NCI-H510A (cell line): ENCODE measurements at places on chromosomes 16 and 17.
A peak's percentile ranks its signal among the peaks of the same experiment; 100 is the strongest.

DNA sequence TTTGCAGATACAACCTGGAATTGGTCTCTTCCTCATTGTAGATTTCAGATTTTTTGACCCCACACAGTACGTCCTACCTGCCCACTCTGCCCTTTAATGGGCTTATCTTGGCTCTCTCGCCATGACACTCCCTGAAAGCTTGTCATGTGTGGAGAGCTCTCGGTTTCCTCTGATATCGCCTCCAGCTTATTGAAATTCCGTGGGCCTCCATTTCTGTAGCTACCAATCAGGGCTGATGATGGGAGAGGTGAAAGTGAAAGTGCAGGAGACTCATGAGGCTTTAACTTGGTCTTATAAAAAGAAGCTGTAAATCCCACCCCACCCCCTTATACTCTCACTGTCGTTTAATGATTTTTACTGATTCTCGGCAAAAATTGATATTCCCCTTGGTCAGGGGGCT, 17.7 kb downstream of the HOXB1 start:
- DNase-seq = no peak

- DNase-seq = no peak
Measured at GRCh38 chr16:7090628-7091115, 242.0 kb upstream of the RBFOX1 start.

GRCh38 chr17:65254166-65254565, 117.0 kb downstream of the RGS9 start:
- DNase-seq = no peak

DNA sequence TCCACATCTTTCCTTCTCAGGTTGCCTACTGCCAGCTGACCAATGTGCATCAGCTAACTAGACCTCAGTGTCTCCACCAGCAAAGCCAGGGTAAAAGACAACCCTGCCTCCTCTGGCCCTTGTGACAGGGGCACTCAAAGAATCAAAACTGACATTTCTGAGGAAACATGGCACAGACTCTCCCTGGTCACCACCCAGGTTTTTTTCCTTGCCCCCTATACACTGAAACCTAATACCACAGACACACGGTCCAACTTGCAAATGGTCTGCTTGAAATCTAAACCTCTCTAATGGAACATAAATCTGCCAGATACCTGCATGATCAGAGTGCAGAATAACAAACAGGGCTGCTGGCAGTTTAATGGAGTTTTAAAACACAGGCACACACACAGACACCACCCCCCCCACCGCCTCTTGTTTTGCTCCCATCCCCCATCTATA, 19.5 kb upstream of the CORO6 start:
- peak; percentile 35 for DNase-seq

DNA sequence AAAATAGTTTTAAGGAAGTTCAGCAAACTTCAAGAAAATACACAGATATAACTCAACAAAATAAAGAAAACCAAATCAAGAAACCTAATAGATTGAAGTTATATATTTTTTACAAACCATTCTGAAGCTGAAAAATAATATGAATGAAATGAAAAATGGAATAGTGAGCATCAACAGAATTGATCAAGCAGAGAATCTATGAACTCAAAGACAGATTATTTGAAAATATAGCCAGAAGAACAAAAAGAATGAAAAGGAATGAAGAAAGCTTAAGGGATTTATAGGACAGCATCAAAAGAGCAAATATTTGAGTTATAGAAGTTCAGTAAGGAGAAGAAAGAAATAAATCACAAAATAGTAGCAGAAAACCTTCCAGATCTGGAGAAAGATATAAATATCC, 37.8 kb downstream of the CDR2 start:
- DNase-seq = no peak

GRCh38 chr17:17484451-17484899, 7.7 kb downstream of the MED9 start:
- DNase-seq = no peak

GRCh38 chr17:2043785-2044184, 2.0 kb downstream of the OVCA2 start:
- DNase-seq = no peak

DNA sequence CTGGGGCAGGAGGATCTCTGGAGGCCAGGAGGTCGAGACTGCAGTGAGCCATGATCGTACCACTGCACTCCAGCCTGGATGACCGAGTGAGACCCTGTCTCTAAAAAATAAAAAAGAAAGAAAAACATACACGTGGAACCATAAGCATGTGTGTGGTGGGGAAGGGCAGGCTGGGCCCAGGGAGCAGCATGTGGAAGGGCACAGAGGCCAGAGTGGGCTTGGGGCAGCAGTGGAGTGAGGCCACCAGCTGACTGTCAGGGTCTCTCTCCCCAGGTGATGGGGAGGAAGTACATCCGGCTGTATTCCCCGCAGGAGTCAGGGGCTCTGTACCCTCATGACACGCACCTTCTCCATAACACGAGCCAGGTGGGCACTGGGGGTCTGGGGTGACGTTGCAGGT, 16.8 kb downstream of the KDM8 start:
- DNase-seq = no peak

DNA sequence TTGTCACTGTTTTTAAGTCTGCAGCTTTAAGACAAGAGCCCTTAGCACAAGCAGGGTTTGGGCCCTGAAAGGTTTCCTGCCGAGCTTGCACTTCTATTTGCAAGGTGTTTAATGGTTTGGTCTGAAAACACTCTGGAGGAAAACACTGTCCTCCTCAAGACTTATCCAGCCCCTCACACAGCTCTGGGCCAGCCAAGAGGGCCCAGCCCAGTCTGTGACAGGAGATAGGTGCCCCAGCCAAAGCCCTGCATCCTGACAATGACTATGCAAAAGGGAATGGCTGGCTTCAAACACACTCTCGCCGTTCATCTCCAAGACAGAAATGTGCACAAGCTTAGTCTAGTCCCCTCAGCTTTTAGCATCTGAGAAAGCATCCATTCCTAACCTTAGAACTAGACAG, 26.9 kb downstream of the MPG start:
- DNase-seq = no peak

GRCh38 chr16:2029350-2029749, 2.6 kb downstream of the NHERF2 start:
- DNase-seq = no peak

DNA sequence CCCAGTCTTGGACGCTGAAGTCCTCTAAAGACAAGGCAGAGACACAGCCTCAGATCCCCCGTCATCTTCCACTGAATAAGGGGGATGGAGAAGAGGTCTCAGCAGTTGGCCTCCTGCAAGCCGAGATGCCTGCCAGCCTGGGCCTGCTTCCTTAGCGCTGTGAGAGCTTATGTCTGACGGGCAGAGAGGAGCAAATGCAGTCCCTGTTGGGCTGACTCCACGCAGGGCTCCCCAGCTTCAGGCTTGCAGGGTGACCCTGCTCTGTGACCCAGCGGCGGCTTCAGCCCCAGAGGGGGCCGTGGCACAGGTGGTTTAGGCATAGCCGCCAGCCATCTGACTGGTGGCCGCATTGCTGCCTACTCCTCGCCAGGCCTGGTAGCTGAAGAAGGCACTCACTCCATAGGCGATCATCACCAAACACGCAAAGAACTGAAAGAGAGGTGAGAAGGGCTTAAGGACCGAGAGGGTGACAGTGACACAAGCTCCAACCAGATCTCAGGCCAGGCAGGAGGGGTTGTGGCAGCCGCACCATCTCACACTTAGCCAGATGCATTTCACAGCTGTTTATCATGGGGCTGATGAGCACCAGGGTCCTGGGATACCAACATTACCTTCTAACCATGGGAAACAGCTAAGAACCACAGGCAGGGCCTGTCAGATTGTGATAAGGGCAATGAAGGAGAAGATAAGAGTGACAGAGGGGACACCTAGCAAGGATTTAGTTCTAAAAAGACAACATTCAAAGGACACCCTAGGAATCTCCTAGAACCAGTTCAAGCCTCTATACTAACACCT, 11.7 kb downstream of the ARL2BP start:
- no peak for DNase-seq

DNA sequence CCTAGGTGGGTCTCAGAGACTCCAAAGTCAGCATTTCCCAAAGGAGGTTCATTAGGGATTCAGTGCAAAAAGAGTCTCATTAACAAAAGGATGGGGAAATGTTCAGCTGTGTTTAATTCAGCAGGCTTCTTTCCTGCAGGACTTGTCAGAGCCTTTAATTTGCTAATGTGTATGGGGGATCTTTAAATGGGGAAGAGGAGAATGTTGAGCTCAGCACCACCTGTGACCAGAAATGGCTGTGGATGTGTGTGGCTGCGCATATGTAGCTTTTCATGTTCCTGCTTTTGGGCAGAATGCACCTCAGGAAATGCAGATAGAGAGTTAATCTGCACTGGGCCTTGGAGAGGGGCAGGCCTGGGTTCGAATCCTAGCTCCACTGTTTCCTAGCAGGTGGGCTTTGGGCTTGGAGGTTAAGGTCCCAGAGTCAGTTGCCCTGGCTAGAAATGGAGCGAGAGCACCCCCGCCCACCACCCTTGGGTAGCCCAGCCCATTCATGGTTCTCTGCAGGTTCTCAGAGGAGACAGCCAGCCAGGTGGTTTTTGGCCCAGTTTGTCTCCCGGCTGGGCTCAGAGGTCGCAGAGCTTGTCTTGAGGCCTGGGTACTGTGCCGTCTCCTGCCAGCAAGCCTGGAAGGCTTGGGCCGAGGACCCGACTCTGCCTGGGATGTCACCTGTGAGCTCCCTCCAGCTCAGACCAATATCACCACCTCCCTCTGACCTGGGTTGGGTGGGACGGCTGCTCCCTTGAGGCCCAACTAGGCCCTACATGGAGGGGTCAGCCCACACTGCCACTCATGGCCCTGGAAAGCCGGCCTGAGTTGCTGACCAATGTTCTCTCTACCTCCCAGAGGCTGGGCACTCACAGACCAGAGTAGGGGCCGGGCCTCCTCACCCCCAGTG, 9.3 kb downstream of the ADCY7 start:
- DNase-seq = no peak

DNA sequence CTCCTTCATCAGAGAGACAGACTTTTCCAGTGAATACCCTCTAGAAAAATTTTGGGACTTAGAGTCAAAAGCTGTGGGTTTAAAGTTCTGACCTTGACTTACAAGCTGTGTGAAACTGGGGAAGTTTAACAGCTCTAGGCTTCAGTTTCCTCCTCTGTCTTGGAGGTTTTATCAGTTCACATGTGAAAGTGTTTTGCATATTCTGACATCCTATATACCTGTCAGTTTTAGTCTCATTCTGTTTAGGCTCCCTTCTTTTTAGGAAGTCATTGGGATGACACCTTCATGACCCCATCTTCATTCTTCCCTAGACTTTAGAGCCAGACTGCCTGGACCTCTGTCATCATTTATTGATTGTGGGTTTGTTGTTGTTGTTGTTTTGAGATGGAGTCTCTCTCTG, 44.4 kb downstream of the YPEL2 start:
- no peak for DNase-seq

DNA sequence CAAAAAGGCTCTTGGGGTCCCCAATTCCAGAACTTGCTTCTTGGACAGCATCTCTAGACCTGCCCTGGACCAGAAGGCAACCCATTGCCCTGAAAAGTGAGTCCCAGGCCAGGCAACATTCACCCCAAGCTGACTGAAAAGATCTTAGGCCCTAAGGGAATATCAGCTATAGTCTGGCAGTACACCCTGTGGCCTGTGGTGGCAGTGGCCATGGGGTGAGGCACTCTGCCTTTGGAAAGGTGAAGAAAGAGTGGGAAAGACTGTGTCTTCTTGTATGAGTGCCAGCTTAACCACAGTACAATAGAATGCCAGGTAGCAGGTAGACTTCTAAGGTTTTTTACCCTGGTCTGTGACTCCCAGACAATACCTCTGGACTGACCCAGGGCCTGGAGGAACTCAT, 564.5 kb downstream of the CDH8 start:
- no peak for DNase-seq

DNA sequence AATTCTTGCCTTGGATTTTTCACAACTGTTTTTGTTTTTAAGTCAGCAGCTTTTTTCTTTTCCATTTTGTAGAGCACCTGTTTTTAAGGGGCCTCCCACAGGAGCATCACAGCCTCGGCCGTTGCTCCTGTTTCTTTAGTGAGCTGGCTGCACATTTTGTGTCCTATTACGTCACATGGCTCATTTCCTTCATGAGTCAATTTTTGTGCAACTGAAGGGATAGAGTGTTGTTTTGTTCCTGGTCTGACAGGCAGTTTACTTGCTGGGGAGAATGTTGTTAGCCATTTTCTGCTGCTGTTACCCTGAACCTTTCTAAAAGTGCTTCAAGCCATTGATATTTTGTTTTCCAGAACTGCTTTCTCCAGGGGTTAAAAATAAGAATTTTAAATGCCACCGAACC, 45.0 kb upstream of the CRISPLD2 start:
- no peak for DNase-seq

- DNase-seq = no peak
Measured at GRCh38 chr17:71828182-71828596, 292.6 kb upstream of the SOX9 start.

DNA sequence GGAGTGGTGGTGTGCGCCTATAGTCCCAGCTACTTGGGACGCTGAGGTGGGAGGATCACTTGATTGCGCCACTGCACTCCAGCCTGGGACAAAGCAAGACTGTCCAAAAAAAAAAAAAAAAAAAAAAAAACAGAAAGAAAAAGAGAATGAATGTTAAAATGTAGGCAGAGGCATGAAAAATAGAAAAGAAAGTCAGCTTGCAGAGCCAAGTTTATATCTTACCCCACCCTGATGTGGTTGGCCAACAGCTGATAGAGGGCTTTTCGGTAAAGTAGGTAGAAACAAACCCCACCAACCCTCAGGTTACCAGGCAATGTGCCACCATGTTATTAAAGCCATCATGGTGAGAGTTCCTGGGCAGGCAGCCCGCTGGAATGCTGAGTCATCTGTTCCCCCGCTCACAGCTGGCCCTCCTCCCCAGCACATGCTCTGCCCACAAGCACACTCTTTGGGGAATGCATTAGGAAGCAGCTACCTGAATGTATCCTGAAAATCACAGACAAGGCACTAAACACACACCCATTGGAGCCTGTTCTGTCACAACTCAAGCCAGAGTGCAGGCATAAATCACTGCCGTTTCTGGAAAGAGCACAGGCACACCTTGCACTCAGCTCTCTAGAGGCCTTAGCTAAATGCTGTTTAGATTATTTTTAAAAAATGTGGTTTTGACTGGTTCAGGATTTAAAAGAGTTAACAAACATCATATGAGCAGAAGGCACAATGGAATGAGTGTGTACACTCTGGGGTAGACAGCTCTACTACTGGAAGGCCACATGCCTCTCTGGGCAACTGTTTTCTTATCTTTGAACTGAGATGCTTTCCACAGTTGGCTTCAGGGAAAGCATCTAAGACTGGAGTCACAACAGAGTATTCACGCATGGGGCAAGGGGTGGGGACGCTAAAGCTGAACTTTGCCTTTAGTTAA, 128.5 kb downstream of the PARN start:
- DNase-seq = peak; percentile 30

- DNase-seq = no peak
Measured at GRCh38 chr17:9363440-9364350, 211.9 kb downstream of the STX8 start.

DNA sequence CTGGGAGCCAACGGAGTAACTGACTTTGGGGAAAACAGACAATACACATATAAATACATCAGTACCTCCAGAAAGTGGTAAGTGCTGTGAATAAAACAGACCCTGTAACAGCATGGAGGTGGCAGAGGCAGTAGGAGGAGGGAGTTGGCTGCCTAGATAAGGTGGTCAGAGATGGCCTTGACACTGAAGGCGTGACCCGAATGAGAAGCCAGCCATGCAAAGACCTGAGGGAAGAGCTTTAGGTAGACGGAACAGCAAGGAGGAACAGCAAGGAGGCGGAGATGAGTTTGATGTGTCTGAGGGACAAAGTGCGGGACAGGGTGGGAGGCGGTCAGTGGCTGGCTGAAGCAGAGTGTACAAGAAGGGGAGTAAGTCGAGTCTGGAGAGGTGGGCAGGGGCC, 8.1 kb upstream of the SLC6A4 start:
- DNase-seq = no peak
